ENCODE measurements at places on chromosomes 6 and 20.

GRCh38 chr6:43033496-43034189 is 12.2 kb downstream of the RRP36 start:
- DNase-seq, result no peak

GRCh38 chr6:111854683-111855082 is 18.6 kb downstream of the FYN start:
- no peak for DNase-seq

- no peak for DNase-seq
Measured at GRCh38 chr20:58481481-58482021, 33.6 kb downstream of the APCDD1L start.

DNA sequence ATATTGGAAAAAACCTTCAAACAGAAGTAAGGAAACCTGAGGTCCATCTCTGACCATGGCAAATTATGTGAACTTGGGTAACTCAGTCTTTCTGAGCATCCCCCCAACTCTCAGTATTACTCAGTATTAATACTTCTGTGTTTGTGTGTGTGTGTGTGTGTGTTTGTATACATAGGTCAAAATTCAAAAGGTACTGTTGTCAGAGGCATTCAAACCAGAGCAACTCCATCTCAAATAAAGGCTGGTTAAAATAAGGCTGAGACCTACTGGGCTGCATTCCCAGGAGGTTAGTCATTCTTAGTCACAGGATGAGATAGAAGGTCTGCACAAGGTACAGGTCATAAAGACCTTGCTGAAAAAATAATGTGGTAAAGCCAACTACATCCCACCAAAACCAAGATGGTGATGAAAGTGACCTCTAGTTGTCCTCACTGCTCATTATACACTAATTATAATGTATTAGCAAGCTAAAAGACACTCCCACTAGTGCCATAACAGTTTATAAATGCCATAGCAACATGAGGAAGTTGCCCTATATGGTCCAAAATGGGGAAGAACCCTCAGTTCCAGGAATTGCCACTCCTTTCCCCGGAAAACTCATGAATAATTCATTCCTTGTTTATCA is 33.3 kb upstream of the SLC22A16 start:
- peak; percentile 8 for DNase-seq

DNA sequence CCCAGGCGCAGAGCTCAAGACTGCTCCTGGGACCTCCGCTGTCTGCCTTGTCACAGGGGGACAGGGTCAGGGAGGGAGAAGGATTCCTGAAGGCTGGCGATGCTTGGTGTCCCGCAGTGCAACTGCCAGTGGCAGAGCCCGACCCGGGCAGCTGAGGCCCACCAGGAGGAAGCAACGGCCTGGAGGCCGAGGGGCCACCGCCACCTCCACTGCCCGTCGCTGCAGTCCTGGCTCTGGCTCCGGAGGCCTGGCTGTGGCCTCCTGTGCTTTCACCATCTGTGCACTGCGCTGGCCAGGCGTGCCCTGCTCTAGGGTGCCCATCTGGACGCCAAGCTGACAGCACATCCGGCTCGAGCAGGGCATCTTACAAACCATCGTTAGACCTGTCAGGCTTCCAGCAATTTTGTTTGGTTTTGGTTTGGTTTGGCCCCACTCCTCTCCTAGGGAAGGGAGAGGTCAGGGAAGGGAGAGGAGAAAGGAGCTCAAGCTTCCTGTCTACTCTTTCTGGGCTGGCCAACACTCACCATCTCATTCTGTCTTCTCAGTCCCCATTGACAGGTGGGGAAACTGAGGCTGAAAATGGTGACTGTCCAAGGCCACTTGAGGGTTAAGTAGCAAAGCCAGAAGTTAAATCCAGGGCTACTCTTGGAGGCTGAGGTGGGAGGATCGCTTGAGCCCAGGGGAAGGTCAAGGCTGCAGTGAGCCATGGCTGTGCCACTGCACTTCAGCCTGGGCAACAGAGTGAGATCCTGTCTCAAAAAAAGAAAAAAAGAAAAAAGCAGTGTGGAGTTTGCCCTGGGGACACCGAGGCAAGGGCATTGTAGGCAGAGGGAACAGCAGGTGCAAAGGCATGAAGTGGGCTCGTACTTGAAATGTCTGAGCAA is 37.7 kb upstream of the NOL4L start:
- DNase-seq, result no peak

GRCh38 chr6:156258981-156259380 is 518.2 kb upstream of the ARID1B start:
- no peak for DNase-seq

DNA sequence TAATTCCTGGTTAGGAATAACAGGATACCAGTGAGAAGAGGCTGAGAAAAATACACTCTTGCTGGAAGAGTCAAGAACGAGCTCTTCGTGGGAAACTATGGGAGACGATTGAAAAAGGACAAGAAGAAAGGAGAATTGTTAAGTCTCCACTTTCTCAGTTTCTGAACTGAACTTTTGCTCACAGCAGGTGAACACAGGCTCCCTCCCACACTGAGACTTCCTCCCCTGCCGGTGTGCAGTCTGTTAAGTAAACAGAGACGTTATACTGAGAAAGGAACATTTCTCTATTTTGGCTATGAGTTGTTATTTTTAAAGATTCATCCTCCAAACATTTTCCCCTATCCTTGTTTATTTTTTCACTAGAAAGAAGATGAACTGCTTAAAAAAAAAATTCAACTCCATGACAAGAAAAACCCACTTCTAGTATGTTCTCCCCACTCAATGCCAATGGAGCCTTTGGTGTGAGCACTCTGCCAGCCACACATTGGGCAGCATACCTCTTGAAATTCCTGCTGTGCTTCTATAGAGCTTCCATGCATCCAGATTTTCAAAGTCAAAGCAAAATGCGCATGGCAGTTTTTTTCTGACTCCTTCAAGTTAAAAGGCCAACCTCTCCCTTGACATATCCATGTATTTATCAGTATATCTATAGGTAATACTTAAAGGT is 250.5 kb downstream of the ESR1 start:
- no peak for DNase-seq

- no peak for DNase-seq
Measured at GRCh38 chr6:161918109-161918531, 644.3 kb upstream of the AGPAT4 start.

GRCh38 chr20:10550204-10551118 is 115.4 kb downstream of the SLX4IP start:
- DNase-seq, result peak; percentile 39

DNA sequence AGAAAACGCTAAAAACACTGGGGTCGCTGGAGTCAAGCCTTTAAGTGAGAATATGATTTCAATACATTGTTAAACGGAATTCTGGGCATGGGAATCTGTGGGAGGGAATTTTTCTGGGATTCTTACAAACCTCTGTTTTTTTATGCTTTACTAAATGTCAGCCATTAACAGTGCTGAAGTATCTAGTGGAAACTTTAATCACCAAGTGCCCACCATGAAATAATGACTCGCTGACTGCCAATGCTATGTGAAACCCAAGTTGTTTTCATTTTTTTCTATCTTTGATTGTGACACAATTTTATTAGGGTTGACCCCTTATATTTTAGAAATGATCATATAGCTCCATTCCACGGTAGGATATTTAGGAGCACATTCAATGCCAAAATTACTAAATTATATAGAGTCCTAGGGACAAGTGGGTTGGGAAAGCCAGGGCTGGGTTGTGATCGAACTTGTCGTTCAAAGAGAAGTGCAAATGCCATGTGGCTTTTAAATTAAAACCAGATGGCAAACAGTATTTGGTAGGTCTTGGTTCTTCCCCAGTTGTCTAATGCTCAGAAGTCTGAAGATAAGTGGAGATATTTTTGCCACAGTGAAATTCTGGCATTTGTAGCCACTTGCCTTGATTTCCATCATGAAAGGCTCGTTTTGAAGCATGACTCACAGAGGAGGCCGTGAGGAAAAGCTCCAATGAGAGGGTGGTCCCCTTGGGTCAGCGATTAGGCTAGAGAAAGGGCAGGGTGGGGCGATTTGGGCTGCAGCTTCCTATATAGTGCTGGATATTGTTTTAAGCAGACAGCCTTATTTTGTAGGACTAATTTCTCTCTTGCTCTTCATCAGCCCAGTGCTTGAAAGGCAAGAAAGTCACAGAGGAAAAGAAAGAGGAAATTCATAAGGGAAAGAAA is 254.4 kb upstream of the JAG1 start:
- DNase-seq, result no peak

GRCh38 chr6:94124333-94124732 is 705.0 kb upstream of the EPHA7 start:
- no peak for DNase-seq

GRCh38 chr20:49310705-49311104 is 32.8 kb upstream of the ZNFX1 start:
- DNase-seq, result no peak

DNA sequence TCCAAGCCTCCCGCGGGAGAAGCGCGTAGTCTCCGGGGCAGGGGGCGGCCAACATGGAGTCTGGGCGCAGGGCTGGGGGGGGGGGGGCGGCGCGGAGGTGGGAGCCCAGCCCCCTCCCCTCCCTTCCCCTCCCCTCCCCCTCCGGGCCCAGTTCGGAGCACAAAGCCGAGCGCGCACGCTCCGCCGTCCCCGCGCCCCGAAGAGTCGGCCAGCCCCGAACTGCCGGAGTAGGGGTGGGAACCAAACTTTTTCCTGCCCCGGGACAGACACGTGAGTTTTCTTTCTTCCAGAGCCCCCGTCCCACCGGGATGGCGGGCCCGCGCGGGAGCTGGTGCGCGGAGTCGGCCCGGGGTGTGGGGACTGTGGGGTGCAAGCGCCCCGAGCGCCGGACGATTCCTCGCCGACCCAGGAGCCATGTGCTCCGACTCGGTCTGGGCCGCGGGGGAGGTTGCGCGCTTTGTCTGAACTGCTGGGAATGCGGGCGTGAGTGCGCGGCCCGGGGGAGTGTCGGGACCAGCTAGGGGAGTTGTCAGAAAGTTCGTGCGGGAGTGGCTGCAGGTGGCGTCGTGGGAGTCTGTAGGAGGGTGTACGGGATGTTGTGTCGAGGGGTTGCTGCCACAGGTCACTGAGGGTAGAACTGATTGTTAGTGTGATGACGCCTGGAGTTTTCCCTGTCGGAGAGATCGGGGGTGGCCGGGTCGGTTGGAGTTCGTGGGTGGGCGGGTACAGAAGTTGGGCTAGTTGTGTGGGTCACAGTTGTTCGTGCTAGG is 1.2 kb downstream of the TGIF2 start:
- DNase-seq, result peak; percentile 26

- no peak for DNase-seq
Measured at GRCh38 chr6:135673501-135674309, 176.2 kb upstream of the AHI1 start.

GRCh38 chr6:157909282-157909664 is 72.4 kb upstream of the SYNJ2 start:
- no peak for DNase-seq

DNA sequence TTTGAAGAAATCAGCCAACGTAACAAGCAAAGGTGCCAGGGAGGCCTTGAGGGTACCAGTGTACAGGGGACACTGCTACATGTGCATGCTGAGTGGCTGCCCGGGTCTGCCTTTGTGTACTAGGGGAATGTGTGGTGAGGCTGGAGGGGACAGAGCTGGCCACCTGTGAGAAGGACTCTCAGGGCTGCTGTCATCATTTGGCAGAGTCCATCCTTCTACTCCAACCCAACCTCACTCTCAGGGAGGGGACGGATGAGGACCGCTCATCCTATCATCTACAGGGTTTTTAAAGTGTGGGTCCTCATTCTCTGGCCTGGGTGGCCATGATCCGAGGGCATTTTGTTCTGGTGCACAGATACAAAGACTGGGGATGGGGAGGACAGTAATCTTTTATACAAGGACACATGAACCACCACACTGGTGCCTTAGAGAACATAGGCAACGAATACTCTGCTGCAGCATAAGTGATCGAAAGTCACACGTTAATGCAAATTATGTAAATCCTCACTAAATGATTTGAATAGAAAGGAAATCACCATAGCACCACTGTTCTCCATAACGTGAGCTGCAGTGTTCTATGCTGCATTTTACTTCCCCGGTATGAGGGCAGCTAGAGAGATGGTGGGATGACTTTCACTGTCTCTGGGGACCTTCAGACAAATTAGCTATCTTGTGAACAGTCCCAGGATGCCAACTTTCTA is 181.4 kb downstream of the GMPR start:
- no peak for DNase-seq

All from GF-D8 (cell line).